ENCODE measurements at places on chromosomes 3 and 15. TPM values are rescaled to one million over a fixed set of nuclear protein-coding genes. Genes with fewer than 3 reads are reported as not detected.

- DNase-seq = no peak
These were observed 7.1 kb upstream of the FLNB start for GRCh38 chr3:58001086-58001467.

BFSP2 gene
- polyA plus RNA-seq = not detected

DNA sequence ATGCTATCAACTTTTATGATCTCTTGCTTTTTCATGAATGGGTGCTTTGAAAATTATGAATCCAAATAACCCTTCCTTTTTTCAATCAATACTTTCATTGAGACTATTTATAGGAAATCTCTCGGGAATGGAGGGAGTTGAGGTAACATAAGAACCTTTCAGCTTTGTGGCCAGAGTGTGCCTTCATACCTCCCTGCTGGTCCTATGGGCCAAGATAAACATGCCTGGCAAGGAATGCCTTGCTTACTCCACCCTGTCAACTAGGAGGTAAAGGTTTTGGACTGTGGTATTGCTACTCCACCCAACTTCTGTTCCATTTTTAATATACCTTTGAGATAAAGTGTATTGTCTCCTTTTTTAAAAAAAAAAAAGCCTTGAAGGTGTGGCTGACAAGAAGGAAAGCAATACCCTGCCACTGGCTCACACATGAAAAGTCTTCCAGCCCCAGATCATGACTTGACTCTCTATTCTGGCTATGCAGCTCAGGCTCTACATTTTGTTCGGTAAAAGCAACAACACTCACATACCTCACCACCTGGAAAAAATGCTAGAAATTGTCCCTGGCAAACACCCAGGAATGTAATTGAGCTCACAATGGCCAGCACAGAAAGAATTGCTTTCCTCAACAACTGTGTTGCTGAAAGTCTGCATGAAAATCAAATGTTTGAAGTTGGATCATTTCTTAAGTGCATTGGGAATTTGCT, 35.8 kb downstream of the COL8A1 start:
- no peak for DNase-seq

FOXB1 gene
- not detected for polyA plus RNA-seq

SPESP1 gene
- polyA plus RNA-seq = not detected

P2RY1 gene
- polyA plus RNA-seq = not detected

DNA sequence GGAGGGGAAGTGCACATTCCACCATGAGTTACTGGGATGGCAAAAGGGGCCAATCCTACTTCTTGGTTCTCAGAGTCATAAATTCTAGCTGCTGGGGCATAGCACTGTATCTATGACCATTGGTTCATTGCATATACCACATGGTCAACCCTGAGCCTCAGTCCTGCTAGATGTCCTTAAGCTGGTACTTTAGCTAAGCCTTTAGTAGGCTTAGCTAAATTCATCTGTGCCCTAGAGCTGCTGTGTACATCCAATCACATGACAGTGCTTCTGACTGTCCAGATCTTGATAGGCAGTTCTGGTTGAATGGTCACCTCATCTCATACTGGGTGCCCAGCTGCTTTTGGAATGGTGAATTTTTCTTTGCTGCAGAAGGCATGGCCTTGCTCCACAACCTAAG, 8.2 kb downstream of the NDUFB4 start:
- no peak for DNase-seq

GRCh38 chr3:190552969-190553759, 39.3 kb downstream of the IL1RAP start:
- DNase-seq = no peak

Measured in HepG2 (cell line).